IMR-90 (cell line): ENCODE measurements at places on chromosomes 16 and 17. TPM values are rescaled to one million over a fixed set of nuclear protein-coding genes. Genes with fewer than 3 reads are reported as not detected.

DNA sequence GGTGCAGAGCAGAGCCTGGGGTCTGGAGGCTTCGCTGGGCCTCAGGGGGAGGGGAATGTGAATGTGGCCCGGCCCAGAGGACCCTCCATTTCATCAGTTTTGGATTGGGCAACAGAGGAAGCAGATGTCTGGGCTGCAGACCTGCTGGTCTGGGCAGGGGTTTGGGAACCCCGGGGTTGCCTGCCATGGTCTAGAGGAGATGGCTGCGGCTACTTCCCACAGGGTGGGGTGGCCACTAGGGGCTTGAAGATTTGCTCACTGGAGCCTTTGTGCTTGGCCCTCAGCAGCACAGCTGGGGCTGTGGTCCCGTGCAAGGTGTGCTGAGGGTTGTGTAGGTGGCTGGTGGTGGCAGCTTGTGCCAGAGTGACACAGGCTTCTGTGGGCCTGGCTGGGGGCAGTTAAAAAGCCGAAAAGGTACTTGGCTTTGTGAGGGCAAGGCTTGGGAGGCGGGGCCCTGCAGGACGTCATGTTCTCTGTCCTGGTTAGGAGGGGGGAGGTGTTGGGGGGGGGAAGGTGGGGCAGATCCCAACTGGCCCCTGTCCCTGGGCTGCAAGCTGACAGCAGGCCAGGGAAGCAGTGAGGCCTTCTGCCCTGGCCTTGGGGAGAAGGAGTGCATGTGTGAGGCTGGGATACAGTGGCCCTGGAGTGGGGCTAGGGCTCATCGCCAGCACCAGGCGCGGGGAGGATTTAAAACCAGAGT, 98.0 kb downstream of the KPNA2 start:
- DNase-seq, result no peak

GRCh38 chr16:72012607-72013006, 4.1 kb downstream of the DHODH start:
- no peak for DNase-seq

- DNase-seq, result no peak
These were observed 508 bp upstream of the TMC8 start for GRCh38 chr17:78130090-78130436.

DNA sequence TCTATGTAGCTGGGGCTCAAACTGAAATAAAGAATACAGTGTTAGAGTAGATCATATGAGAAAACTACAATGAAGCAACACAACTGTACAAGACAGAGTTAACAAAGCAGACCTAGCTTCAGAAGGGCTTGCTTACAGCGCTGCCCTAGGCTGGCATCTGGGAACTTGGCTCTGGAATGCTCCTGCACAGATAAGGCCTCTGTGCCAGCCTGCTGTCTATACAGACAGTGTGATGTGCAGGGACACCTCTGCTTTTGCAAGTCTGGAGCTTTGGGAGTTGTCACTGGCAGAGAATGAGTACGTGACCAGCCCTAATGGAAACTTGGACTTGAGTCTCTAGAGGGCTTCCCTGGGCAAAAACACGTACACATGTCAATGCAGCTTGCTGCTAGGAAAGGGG, 32.1 kb upstream of the SLC38A8 start:
- no peak for DNase-seq

- peak; percentile 13 for DNase-seq
These were observed 593 bp downstream of the GFER start for GRCh38 chr16:1984347-1985225.

DNA sequence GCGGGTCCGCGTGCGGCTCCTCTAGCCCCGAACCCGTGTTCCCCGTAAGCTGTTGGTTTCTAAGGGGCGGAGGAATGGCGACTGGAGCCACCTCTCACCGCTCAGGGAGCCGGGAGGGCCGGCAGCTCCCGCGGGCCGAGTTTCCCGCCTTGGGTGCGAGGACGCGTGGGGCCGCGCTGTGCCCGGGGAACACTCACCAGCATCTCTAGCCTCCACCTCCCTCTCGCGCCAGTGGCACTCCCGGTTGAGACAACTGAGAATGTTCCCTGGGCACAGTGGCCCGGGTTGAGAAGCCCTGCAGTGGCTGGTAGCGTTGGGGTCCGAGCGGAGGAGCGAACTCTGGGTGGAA, 560 bp downstream of the TELO2 start:
- DNase-seq, result no peak

GRCh38 chr17:34235389-34236028, 19.6 kb upstream of the CCL2 start:
- peak; percentile 65 for DNase-seq

The PRSS33 gene
- polyA plus RNA-seq, result not detected in 2 replicates
